ENCODE measurements at places on chromosomes 7 and 10.

DNA sequence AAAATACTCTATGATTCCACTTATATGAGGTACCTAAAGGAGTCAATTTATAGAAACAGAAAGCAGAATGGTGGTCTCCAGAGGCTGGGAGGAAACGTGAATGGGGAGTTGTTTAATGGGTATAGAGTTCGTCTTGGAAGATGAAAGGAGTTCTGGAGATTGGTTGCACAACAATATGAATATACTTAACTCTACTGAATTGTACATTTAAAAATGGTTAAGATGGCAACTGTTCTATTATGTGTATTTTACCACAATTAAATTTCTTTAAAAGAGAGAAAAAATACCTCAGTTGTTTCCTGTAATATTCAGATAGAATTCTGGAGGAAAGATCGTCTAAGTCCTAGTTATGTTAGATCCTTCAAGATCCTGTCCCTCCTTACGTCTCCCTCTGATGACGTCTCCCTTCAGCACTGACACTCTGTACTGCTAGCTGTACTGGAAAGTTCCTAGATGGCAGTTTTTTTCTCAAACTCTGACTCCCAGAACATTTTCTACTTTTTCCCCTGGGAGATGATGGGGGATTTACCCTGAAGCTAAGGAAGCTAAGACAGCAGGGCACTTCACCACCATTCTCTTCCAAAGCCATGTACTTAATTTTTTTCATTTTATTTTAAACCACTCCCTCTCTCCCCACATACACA lies 53.2 kb upstream of the CAV2 start:
- no peak for DNase-seq

- DNase-seq = no peak
Measured at GRCh38 chr10:129210876-129211275, 256.2 kb upstream of the MGMT start.

DNA sequence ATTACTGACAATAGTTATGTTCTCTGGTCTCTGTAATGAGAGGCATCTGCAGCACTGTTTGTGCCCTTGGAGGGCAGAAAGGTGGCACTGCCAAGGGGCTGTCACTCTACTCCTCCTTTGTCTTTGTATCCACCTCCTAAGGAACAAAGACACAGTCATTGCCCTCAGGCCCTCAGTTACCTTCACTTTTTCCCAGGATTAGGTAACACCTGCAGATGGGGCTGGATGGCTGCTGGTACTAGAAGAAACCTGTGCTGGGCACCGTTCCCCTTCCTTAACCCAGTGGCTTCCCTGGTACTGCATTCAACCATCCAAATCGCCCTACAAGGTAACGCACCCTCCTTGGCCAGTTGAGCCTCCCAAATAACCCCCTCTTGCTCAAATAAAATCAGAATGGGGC lies 246.9 kb upstream of the NEBL start:
- DNase-seq = no peak

- no peak for DNase-seq
Measured at GRCh38 chr7:108077709-108078108, 52.5 kb downstream of the LAMB4 start.

DNA sequence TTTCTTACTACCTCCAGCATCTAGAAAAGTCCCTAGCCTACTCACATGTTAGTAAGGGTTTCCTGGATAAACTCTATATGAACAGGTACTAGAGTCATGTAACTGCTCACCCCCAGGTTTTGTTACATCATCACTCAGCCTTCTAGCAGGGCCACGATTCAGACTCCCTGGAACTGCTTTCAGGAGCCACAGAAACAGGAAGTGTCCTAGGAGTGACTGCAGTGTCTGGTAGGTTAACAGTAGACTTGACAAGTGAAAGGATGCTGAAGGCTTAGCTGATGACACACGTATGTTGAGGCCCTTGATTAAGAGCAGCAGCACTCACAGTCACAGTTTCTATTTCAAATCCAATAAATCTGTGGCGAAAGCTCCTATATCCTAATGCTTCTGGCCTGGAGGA lies 101.2 kb downstream of the DNMBP start:
- no peak for DNase-seq

GRCh38 chr10:43231523-43232078 lies 35.3 kb downstream of the RASGEF1A start:
- no peak for DNase-seq

DNA sequence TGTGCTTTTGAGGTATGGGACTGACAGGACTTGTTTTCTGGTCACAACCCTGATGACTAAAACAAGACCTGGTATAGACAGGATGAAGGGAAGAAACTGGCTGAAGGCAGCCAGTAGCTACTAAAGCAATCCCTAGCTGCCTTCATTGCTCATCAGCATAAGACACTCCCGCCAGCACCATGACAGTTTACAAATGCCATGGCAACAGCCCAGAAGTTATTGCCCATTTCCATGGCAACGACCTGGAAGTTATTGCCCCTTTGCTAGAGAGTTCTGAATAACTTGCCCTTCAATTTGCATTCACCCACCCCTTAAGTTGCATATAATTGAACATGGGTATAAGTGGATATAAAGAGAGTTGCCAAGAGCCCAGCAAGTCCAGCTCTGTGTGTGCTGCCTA lies 169.6 kb upstream of the FAM171A1 start:
- no peak for DNase-seq

DNA sequence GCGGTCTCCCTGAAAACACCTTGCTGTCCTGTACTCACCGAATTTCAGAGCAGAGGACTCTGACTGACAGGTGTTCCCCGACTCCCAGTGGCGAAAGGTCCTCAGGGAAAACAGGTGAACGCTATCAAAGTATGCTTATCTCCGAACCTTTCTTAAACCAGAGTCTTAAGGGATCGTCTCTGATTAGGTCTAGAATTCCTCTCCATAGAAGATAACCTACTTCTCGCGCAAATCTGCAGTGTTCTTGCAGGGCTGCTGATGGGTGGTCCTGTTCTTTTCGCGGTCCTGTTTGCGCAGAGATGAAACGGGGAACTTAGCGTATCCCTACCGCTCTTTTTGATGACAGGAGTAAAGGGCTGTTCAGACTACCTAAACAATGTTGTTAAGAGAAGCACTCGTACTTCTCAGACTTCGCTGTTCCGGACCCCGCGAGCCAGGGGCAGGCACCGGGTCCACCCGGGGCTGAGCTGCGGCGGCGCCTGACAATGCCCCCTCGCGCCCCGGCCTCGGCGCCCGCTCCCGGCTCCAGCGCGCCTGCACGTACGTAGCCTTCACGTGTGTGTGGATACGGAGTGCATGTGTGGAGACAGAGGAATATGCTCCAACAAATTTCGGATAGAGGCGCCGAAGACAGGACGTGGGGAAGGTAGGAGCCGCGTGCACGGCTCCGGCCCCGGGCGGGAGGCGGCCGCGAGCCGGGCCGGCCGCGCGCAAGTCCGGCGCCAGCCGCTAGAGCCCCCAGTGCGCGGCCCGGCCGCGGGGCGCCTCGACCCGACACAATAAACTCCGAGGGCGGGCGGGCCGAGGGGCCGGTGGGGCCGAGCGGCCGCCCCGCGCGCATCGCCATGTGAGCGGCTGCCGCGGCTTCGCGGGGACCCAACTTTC lies 766 bp upstream of the ZMYND11 start:
- peak; percentile 74 for DNase-seq

DNA sequence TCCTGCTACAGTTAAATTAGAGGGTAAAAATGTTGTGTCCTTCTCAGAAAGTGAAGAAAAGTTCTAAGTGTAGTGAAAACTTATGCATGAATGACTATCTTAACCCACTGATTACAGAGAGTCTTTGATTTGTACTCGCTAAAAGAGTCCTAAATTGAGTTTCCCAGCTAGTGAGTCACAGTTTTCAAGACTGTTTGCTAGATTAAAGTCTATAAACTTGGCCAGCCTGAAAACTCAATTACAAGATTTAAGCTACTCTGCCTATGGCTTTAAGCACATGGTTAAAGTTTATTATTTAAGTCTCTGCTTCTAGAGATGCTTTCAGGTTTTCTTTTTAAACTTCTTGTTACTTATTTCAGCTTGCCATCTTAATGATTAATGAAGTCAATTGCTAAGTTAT lies 44.4 kb downstream of the MRPS24 start:
- DNase-seq = no peak

- DNase-seq = no peak
Measured at GRCh38 chr7:18455606-18456005, 39.9 kb upstream of the HDAC9 start.

GRCh38 chr10:130078120-130078519 lies 32.5 kb downstream of the C10orf143 start:
- DNase-seq = no peak

- DNase-seq = no peak
Measured at GRCh38 chr7:2149672-2150444, 82.9 kb downstream of the MAD1L1 start.

DNA sequence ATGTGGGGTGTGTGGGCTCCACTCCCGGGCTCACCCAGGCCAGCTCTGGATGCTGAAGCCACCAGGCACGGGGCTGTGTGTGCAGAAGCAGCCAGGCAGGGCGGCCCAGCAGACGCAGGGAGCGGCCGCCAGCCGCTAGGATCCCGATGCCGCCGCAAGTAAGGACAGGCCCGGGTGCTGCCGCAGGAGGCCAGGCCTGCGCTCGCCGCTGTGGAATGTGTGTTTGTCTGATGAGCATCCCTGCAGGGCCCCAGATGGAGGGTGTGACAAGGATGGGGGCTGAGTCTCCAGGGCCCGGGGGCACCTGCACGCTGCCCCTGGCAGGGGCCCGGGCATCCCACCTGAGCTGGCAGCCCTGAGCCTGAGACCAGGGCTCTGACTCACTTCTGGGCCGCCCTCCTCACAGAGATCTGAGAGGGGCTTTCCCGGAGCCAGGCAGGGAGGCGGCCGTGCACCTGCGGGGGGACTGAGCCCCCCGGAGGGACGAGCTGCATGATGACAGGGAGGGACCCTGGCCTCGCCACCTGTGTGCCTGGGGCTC lies 101.5 kb downstream of the FOXL3 start:
- DNase-seq = peak; percentile 26

DNA sequence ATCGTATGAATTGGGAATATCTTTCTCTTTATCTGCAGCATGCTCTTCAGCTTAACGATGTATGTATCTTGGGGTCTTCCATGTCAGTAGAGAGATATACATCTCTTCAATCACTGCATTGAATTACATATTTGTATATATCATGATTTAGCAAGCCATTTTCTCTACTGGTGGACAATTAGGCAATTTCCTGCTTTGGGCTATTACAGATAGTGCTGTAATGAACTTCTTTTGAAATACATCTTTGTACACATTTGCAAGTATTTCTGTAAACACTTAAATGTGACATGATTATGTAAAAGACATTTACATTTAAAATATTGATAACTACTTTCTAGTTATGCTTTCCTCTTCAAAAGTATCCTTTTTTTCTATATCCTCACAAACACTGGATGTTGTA lies 199.0 kb downstream of the PPP1R9A start:
- no peak for DNase-seq

DNA sequence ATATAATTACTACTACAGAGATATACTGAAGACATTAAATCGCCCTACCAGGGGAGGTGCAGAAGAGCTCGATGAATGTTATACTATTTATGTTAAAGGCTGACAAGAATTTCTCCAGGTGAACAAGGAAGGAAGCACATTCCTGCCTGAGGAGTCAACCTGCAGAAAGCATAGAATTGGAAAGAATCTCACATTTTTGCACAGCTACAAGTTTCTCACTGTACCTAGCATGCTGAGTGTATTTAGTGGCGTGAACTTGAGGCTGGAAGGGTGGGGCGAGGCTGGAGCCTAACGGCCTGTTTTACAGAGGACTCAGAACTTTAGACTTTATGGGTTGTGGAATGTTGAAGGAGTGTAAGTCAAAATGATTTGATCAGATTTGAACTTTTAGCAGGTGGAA lies 373.6 kb upstream of the LRGUK start:
- DNase-seq = no peak

- DNase-seq = no peak
Measured at GRCh38 chr7:297611-298374, 7.8 kb downstream of the FOXL3 start.

DNA sequence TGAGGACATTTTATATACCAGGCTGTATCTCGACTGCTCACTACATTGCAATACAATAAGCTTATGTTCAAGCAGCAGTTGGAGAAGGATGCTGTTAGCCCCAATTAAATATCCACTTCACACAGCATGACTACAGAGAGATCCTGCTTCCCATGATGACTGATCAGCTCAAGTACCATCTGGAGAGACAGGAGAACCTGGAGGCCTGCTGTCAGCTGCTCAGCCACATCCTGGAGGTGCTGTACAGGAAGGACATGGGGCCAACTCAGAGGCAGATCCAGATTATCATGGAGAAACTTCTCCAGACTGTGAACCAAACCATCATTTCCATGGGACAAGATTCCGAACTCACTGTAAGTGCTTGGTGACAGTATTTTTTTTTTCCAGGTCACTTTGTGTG lies 22.5 kb downstream of the RNF133 start:
- no peak for DNase-seq

DNA sequence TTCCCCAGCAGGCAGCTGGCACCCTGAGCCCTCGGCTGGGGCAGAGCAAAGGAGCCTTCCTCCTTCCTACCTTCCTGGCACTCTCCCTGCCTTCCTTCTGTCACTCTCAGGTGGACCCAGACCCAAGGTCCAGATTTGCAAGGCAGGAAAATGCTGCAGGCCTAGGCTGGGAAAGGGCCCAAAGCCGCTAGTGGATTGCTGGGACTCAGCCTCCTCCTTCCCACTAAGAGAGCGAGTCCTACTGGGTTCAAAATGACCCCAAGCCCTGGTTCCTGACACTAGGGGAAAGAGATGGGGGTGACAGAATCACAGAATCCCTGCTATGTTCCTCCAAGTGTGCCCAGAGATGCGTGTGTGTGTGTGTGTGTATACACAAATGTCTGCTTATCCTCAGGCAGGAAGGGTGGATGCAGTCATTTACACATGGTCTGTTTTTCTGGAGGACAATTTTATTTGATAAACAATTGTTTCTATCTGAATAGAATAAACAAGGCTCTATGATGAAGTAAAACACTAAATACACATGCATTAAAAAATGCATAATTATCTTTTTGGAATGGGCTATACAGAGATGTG lies 1.3 kb upstream of the PLAU start:
- DNase-seq = no peak

DNA sequence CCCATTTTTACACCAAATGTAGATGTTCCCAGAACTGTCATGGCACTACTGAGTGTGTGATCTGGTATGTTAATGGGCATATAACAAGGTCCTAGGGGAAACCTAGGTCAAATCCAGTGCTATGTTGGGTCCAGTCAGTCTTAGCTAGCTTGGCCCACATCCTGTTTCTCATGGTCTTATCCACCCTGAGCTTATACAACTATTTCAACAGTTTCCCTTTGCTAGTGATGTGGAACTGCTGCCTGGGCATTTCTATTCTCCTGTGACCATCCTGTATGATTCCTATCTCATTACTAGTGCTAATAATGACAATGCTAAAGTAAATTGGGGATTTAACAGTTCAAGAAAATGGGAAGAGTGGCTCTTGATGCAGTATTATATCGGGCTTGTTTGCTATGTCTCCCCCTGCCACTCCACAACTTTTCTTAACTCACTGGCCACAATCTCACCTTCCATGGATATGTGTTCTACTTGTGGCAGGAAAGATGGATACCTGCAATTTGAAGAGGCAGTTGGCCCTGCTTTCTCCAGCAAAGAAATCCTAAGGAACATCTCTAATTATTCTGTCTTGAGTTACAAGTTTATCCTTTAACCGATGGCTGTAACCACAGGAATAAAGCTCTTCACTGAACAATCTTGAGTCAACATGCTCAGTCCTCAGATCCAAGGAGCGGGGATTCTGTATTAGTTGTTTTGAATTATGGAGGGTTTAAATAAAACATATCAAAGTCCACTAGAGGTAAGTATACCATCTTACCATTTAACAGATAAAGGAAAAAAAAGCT lies 707.8 kb downstream of the XPNPEP1 start:
- DNase-seq = no peak

Data from GM13976 (cell line).